ENCODE measurements at places on chromosomes 13 and 19. TPM values are rescaled to one million over a fixed set of nuclear protein-coding genes. Genes with fewer than 3 reads are reported as not detected.

The PCSK4 gene
- 8.4 TPM for total RNA-seq

The SIGLEC5 gene
- total RNA-seq = not detected

The NTF4 gene
- total RNA-seq = not detected

The B3GNT3 gene
- total RNA-seq = 0.30 TPM

DNA sequence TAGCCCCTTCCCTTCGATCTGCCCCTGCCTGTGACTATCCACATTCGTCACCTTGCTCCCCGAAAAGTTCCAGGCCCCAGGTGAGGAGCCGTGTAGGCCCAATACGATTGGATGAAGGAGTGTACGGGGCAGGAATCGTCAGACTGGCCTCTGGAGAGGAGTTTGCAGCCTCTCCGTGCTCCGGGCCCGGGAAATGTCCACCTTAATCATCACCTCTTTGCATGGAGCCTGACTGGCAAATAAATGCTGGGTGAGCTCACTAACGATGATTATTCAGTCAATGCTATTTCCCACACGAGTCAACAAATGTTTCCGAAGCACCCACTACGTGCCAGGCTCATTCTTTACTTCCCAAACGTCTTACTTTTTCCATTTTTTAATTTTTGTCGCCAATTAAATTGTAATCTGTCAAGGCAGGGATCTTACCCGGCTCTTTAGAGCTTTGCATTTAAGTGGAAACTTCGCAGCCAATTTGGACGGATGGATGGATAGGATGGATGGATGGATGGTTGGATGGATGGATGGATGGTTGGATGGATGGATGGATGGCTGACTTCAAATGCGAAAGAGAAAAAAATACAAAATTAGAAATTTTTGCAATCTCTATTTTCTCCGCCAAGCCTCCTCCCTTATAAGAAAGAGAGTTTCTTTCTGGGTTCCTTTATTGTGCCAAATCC lies 45.8 kb downstream of the TGDS start:
- DNase-seq = no peak

DNA sequence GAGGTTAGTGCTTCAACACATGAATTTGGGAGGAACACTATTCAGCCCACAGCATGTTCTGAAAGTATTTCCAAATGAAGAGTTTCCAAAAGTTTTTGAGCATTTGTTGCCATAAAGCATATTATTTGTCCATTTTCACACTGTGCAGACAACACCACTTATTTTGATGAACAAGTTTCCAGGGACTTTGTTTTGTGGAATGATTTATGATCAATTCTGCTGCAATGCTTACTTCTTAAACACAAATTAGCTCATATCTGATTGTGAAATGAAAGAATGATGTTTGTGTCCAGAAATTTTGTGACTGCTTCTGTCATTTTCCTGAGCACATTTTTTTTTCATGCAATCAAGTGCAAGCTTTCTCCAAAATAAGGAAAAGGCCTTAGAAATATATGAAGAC lies 205.3 kb downstream of the RAP2A start:
- no peak for DNase-seq

DNA sequence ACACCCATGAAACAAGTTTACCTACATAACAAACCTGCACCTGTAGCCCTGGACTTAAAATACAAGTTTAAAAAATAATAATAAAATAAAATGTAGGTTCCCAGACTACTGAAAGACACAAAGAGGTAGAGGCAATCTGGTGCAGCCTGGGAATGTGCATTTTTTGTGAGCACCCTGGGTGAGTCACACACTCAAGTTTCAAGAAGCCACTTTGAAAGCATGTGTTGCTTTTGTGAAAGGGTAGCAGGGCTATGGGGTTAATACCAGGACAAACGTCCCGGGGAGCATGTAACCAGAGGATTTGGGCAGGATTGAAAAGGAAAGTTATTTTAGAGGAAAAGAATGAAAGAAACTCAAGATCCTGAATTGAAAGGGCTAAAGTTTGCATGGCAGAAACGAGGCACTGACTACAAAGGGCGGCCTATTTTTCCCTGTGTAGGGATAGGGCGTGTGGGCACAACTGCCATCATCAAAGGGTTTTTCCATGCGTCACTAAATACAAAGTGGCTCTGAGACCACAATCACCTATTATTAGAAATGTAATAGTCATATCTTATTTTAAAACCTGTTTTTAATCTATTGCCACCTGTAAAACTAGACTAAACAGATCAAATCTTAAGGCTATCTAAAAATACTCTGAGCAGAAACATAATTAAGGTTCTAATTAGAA lies 314.9 kb downstream of the COG6 start:
- no peak for DNase-seq

GRCh38 chr13:109608503-109608902 lies 177.9 kb downstream of the IRS2 start:
- no peak for DNase-seq

GRCh38 chr13:38405216-38405615 lies 55.6 kb downstream of the UFM1 start:
- DNase-seq = no peak

DNA sequence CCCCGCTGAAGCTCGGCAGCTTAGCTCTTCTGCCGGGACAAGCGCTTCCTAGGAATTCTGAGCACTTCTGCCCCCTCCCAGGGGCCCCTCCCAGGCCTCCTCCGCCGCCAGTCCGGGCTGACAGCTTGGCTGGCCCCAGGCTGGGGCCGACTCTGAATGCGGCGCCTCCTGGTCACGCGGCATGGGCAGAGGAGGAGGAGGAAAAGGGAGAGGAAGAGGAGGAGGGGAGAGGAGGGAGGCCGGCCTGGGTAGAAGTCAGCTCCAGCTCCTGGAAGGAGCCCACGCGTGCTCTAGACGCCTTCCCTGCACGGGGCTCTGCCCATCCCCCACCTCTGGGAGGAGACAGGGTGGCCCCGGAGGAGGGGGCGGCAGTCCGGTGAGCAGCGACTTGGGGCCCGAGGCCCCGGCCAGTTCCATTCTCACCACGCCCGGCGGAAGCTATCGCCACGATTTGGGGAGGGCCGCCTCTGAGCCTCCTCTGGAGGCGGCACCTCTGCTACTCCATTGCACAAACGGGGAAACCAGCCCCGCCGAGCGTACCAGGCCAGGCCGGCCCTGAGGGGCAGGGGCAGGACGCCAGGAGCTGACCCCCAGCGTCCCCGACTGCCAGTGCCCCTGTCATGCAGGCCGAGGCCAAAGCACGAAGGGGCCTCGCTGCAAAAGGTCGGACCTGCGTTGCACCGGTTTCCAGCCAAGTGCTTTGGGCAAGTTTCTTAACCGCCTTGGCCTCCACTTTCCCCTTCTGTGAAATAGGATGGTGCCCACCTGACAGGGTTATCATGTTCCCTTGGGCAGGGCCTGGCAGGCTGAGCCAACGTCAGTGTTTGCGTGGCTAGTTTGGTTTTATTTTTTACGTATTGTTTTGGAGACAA lies 31.6 kb downstream of the CCNE1 start:
- DNase-seq = no peak

DNA sequence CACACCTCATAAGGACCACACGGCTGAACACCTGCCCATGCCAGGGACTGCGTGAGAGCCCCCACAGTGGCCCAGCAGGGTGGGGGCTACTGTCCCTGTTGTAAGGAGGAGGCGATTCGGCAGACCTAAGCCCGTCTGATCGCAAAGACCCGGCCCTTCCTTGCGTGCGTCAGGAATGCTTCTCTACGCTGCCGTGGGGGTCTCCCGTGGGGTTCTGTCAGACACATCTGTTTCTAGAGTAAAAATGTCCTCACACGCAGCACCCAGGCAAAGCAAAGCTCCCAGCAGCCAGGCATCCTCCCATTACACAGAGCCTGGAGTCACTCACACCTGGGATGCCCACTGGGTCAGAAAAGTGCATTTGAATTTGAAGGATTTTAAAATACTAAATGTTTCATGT lies 147.7 kb upstream of the SOX1 start:
- no peak for DNase-seq

DNA sequence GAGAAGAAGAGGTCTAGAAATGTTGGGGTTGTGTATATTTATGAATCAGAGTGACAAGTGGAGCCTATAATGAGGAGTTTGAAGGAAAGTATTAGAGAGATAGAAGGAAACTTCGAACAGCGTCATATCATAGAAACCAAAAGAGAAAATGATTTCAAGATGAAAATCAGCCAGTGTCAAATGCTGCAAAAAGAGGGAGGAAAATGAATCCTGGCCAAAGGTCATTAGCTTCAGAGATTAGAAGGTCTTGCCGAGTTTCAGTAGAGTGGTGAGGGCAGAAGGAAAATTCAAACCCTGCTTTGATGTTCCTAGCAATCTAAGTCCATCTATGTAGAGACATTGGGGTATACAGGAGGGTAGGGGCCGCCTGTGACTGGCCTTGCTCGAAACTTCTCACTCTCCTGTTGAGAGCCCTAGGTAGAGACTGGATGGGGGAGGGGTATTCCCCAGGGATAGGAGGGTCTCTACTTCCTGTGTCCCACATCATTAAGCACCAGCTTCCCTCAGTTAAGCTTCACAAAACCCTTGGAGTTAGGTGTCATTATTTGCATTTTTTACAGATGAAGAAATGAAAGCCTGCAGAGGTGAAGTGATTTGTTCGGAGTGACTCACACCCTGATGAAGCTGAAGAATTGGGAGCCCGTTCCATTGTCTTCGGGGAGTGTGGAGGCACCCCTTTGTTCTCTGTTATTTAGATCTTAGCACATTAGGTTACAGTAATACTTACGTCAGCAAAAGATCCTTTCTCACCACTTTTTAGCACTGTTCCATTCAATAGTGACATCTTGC lies 62.8 kb downstream of the FGF9 start:
- DNase-seq = no peak

GRCh38 chr19:2743099-2743498 lies 3.3 kb upstream of the SLC39A3 start:
- no peak for DNase-seq

DNA sequence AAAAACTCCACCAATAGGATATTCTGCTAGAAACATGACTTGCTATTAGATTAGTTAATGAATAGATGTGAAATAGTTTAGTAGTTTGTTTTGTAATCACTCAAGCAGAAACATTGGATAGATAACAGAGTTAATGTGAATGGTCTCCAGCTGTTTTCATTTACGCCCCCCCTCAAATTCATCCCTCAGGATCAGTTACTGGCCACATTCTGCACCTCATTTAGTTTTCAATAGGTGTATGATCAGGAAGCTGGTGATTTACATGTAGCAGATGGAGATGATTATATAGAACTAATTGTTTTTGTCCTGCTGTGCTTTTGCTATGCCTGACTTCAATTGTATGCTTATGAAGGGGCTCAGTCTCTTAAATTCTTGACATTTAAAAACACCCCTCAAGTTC lies 759.0 kb downstream of the SLITRK6 start:
- no peak for DNase-seq

- no peak for DNase-seq
These were observed 10.5 kb upstream of the GPC6 start for GRCh38 chr13:93216122-93216521.

Data from activated naive CD4-positive, alpha-beta T cell treated with anti-CD3 and anti-CD28 coated beads, Interleukin-2, amount 50 U/mL, for 72 hours (primary cell).